ENCODE measurements at places on chromosomes 16 and 17.
A peak's percentile ranks its signal among the peaks of the same experiment; 100 is the strongest.

DNA sequence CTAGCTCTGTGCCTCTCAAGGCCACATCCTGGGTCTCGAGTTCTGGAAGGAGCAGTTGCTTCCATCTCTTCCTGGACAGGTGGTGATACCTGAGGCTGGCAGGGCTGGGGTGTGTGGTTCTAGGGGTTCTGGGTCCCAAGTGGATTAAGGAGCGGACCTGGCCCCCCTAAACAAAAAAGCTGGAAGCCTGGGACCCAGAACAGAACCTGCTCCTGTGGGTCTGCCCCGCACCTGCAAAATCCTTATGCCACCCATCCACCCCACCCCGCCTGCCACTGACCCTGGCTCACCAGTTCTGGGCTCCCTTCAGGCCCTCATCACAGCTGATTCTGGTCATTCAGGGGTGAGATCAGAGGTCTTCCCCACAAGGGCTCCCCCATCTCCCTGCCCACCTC is 44.8 kb downstream of the ADCY7 start:
- DNase-seq = no peak

DNA sequence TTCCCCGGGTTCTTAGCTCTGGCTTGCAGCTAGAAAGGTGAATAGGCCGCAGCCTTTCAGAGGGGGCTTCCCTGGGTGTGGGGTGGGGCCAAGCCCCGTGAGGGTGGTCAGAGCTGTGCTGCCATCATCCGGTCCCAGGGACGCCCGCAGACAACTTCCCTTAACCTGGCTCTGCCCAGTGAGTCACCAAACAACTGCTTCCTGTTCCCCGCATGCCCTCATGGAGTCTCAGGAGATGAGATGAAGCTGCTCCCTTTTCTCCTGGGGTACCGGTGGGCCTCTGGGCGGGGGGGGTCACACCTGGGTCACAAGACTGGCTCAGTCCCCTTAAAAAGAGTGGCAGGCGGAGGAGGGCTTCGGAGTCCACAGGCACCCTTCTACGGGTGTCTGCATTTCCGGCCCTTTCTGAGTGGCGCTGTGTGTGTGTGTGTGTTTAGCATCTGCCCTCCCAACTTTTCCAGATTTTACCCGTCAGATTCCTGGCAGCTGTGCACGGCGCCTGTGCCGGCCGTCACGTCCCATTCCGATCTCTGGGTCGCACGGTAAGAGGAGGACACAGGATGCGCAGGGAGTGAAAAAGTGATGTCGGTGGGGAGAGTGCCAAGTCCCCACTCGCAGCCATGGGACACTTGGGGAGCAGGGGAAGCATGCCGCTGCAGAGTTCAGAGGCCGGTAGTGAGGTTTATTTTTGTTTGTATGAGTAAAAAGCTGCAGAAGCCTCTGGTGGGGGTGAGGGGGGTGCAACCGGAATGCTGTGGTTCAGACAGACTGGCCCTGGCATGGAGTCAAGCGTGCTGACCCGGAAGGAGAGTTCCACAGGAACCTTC is 16.8 kb downstream of the HIC1 start:
- DNase-seq = no peak

GRCh38 chr17:9531034-9531433 is 44.6 kb downstream of the STX8 start:
- DNase-seq = no peak

DNA sequence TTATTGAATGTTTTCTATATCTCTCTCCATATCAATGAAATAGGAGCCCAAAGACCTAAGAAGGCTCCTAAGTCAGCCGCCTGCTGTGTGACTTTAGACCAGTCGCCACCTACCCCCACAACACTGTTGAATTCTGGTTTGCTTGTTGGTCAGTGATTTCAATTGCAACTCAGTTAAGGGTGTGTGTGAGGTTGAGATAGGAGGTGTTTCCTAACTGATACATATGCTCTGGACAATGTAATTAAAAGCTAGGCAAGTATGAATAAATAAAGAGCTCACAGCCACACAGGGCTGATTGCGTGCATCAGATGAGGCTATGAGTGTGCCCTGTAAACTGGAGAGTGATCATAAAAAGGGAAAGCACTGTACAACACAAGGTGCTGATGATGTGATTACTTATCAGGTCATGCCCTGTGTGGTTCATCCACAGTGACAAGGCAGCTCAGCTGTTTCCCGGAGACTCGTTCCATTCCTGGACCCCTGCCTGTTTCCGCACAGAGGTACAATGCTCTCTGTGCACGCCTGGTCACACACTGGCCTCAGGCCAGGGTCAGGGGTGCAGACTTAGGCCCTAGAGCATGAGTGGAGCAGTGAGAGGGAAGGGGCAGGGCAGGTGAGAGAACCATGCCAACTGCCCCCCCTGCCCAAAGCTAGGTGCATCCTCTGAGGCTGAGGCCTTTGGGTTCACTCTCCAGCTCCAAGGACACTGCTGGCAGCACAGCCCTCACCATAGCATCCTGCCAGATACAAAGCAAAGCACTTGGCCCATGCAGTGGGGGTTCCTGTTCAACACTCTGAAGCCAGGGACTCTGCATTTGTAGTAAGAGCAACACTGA is 3.3 kb upstream of the KRT35 start:
- DNase-seq = no peak

DNA sequence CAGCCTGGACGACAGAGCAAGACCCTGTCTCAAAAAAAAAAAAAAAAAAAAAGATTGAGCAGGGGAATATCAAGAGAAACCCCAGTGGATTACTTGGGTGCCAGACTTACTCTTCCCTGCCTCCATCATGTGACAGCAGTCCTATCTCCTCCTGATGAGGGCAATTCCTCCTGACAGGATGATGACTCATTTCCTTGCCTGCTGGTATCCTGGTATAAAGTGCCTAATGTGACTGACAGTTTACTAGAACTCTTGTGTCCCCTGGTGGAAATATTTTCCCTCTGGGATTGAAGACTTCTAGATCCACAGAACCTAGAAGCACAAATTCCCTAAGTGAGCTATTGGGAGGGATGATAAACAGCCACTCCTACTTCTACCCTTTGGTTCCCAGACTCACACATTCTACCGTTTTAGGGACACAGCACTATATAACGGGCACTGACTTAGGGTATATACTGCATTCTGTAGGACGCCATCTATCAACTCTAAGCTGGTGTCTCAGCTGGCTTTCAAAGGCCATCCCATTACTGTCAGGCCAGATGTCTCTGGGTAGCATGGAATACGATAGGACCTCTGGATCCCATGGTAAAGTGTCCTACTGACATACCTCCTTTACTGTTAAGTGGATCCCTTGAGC is 114.6 kb upstream of the MED13 start:
- DNase-seq = no peak

DNA sequence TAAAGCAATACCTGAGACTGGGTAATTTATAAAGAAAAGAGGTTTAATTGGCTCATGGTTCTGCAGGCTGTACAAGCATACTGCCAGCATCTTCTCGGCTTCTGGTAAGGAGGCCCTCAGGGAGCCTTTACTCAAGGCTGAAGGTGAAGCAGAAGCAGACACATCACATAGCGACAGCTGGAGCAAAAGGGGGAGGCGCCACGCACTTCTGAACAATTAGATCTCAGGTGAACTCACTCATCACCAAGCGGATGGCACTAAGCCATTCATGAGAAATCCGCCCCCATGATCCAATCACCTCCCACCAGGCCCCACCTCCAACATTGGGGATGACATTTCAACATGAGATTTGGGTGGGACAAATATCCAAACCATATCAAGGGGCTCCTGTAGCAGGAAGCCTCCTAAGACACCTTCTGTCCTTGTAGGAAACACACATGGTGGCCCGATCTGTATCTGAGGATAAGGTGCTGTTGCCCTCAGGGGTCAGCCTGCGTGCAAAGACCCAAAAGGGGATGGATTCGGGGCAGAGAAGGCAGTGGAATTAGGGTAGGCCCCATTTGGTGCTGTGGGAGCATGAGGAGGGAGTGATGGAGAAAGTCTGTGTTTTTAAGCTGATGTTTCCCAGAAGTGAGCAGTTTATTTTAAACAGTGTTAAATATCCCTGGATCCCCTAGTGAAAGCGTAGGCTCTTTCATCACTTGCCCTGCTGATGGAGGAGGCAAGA is 23.0 kb downstream of the IL21R start:
- DNase-seq = no peak

DNA sequence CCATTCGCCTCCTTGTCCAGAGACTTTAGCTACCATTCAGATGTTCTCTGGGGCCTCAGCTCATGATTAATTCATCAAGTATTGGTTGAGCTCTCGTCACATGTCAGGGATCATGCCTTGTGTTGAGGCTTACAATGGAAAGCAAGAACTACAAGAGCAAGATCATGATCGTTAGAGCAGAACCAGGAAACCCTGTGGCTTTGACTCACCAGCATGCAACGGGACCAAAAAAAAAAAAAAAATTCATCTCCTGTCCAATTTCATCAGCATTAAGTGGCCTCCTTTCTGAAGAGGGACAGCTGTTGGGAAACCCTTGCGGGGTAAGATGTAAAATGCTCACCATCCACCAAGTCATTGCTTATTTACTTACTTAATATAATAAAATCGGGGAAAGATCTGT is 12.1 kb upstream of the USP10 start:
- no peak for DNase-seq

GRCh38 chr17:74243013-74243755 is 29.8 kb downstream of the TTYH2 start:
- DNase-seq = no peak

DNA sequence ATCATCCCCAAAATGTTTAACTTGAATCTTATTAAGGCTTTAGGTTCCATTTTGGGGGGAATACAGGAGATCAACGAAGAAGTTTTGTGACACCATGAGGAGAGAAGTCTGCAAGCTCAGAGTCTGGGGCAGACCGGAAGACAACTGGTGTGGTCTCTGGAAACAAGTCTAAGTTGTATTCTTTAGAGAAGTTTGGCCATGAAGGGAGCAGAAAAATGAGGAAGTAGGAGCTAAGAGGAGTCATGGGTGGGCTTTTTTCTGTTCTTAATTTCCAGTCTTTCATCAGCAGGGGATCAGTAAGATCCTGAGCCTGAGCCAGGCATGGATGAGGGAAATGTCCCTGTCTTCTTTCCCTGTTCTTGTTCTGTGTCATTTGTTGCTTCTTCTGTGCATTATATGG is 35.8 kb upstream of the NF1 start:
- no peak for DNase-seq

DNA sequence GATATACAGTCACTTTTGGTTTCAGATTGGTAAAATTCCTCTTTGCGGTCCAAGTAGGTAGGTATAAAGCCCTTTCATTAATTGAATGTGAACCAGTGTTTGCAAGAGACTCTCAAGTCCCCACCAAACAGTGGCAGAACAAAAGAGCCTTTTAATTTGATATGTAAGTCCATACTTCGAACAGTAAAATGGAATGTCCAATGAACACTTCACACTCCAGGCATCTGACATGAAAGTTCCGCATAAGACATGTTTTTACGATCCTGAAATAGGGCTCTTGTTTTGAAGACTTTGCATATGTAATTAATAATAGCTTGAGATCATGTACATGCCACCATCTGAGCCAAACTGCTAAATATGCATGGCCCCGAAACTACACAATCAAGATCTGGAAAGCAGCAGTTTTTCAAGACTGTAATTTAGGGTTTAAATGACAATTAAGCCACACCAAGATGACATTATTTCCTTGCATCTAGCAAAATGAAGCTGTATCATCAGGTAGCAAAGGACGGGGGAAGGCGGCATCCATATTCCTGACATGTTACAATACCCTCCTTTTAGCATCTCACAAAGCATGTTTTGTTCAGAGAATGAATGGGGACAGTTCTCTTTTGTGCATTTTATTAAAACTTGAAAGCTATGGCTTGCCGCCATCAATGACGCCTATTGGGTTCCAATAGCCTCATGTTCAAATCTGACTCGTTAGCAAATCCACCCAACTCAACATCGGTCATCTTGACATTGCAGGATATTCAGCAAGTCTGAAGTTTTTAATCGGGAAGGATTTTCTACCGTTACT is 39.4 kb downstream of the LITAF start:
- DNase-seq = no peak

- DNase-seq = peak; percentile 67
Observed at GRCh38 chr16:15642557-15643047, 352 bp downstream of the MARF1 start.

- DNase-seq = no peak
Observed at GRCh38 chr17:77323413-77324171, 182.8 kb downstream of the SEC14L1 start.

DNA sequence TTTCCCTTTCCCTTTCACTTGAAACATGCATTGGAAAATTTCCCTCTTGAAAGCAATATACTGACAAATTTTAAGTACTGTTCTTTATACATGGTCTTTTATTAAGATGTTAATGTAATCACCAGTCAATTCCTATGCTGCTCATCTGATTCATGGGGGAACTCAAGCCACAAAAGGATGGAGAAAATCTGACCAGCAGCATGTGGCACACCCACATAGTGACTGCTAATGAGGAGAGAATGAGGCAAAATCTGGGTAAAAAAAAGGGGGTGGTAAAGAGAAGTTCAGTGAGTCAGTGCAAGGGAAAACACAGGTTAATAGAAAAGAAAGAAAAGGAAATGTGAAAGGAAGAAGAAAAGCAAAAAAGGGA is 11.3 kb downstream of the RFFL start:
- no peak for DNase-seq

GRCh38 chr16:84308120-84308519 is 13.4 kb downstream of the WFDC1 start:
- DNase-seq = no peak

All from activated T-helper 1 cell treated with anti-CD3 and anti-CD28 coated beads, Interleukin-2, amount 50 U/mL, for 16 hours (primary cell).